CD4-positive, alpha-beta T cell treated with Interleukin-15 for 4 hours (primary cell): ENCODE measurements at places on chromosomes 4 and X.

DNA sequence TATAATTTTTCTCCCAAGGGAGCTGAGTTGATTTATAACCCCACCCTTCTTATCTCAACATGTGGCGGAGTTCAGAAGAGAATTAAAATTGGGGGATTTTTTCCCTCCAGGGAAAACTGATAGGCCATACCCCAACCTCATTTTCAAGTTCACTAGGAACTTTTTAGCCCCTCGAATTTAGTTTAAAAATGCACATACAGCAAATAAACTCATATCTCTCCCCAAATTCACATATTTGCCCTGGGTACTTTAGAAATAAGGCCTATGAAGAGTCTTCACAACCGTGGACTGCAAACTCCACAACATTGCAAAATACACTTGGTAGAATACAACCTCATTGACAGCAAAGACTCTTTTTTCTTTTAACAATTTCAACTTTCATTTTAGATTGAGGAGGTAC is 206.7 kb upstream of the LEF1 start:
- no peak for DNase-seq

- no peak for DNase-seq
Measured at GRCh38 chr4:142528433-142528832, 317.7 kb downstream of the INPP4B start.

DNA sequence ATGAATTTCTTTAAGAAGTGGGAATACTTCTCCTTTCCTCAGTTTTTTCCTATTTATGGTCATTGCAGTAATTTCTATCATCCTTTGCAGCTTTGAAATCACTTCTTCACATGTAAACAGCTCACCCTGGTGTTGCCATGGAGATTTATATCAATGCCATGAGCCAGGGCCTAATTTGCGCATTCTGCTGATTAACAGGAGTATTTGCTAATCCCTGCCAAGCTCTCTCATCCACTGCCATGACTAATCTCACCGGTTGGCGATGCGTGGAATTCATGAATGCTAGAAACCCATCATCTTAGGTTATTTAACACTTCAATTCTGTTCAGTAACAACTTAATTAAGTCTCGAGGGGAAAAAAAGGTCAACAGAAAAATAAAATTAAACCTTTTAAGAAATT is 11.8 kb upstream of the FGF13 start:
- DNase-seq = no peak

- DNase-seq = no peak
Measured at GRCh38 chr4:37338972-37339371, 94.4 kb downstream of the NWD2 start.

GRCh38 chr4:163404080-163404479 is 60.4 kb downstream of the NPY5R start:
- DNase-seq = no peak

GRCh38 chr4:94852616-94853015 is 94.9 kb downstream of the BMPR1B start:
- DNase-seq = no peak

DNA sequence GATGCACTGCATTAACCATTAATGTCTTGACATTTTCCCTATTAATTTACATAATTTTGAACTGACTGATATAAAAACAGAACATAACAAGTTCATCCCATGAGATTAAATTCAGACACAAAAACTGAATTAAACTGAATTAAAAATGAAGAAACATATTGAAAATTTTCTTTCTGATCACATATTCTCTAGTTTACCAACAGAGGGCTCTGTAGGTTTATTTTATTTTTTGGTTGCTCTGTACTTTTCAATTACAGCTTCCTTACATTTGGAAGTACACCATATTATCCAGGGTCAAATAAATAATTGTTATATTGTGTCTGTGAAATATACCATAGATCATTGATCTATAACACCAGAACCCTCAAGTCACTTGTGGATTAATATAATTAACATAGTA is 27.3 kb upstream of the CT83 start:
- DNase-seq = no peak
